ENCODE measurements at places on chromosomes 11 and 22.
A peak's percentile ranks its signal among the peaks of the same experiment; 100 is the strongest.

DNA sequence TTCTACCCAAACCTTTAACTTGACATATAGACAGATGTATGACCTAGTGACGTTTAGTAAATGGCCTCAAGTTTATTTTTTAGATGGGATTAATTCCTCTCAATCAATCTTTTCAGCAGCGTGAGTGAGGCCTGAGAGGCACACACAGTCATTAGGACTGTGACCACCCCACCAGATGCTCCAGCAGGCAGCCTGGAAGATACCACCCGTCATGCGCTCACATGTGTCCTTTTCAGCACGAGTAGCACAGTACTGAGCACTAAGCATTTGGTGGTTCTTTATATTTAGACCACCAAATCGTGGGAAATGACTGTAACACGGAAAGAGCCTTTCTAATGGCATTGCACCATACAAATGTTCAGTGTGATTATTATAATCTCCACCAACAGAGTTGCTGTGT lies 354.6 kb upstream of the DDI1 start:
- no peak for DNase-seq

- DNase-seq: no peak
Observed at GRCh38 chr11:4441515-4441914, 7.6 kb upstream of the OR52K2 start.

- DNase-seq: no peak
Observed at GRCh38 chr11:108148556-108148955, 27.2 kb downstream of the ACAT1 start.

DNA sequence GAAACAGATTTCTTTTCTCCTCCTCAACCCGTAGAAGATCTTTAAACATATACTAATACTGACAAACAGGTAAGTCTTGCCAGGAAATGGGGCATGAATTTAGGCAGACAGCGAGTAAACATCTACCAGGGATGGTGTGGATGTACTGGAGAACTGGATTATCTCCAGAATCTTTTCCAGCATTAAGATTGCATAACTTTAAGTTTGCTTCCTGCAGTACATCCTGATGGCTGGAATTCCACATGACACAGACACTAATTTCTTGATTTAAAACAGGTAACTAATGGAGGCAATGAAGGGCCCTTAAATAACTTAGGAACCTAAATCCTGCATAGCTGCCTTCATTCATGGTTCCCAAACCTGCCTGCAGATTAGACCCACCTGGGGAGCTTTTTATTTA lies 40.7 kb downstream of the JHY start:
- no peak for DNase-seq

- DNase-seq: no peak
Observed at GRCh38 chr11:36452236-36452940, 57.7 kb downstream of the TRAF6 start.

DNA sequence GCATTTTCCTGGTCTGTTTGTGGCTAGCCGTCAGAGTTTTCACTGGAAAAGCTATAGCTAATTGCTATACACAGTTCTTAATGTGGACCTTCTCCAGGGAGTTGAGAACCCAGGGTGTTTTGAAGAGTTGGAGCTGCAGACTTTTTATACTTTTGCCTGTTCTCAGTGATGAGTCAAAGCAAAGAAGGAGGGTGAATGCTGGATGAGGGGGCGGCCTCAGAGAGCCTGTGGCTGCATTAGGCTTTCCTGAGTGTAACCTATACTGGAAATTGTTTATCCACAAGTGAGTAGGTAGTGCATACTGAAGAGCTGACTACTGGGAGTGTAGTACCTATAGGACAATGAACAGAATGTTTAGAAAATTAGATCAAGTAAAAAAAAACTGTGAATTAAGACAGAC lies 79.7 kb upstream of the HORMAD2 start:
- DNase-seq: no peak

GRCh38 chr11:125123947-125124617 lies 12.7 kb upstream of the TMEM218 start:
- no peak for DNase-seq

GRCh38 chr11:67396259-67396581 lies 4.4 kb downstream of the RAD9A start:
- no peak for DNase-seq

- no peak for DNase-seq
Observed at GRCh38 chr22:39522567-39523300, 2.4 kb downstream of the ATF4 start.

DNA sequence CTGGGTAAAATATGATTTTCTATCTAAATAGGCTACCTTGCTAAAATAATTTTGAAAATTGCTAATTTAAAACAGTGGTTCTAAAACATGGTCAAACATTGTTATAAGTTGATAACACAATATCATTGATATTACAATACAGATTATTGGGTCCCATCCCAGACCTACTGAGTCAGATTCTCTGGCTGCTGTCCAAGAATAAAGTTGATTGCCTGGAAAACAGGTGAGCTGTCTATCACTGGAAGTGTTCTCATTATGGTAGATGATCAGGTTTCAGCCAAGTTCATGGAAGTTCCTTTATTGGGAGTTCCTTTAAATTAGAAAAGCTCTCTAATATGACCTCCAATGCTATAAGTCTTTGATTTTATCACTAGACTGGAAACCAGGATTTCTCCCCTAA lies 52.3 kb downstream of the SC5D start:
- DNase-seq: no peak

GRCh38 chr22:21839765-21840140 lies 27.7 kb downstream of the MAPK1 start:
- DNase-seq: no peak

DNA sequence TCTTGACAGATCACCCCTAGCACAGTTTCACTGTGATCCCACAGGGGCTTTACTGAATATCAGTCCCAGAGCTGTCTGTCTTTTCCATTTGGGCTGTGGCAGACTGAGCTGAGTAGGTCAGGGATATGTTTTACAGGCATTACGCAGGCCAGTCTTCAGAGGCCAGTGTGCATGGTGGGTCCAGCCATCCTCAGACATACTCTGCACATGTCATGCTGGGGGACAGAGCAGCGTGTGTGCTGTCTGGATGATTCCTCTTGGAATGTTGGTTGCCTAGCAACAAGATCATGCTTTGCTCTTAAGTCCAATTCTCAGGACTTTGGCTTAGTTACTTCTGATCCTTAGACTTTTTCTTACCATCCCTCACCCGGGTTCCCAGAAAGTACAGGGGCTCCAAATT lies 736.5 kb downstream of the DLG2 start:
- no peak for DNase-seq

GRCh38 chr11:35166369-35167360 lies 27.7 kb downstream of the CD44 start:
- DNase-seq: peak; percentile 92

DNA sequence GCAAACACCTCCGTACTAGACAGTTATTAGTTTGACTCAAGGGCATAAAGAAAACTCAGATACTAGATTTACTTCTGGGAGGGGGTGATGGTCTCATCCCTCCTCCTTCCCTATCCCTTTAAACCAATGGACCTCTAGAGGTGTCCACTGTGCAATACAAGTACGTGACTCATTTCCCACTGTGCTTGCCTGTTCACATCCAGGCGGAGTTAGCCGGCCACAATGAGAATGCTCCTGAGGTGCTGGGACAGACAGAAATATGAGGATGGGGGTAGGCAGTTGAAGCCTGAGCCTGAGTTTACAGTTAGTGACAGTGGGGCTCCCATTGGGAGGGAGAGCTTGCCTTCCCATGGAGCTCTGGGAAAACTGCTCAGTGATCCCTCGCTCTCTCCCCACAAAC lies 8.4 kb upstream of the PMM1 start:
- no peak for DNase-seq

DNA sequence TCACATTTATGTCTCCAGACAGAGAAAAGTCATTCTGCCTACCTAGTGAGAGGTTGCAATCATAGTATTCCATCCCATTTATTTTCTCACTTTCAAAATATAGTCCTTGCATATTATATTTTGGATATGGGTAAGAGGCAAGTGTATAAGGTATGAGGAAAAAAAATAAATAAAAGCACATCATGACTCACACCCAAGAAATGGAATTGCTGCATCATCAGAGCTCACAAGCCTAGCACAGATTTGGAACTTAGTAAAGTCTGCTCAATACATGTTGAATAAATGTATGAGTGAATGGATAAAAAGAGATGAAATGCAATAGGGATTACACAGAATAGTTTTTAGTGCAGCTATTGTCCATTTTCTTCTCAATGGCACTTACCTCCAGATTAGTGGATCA lies 2.5 kb upstream of the OR51G1 start:
- DNase-seq: no peak

DNA sequence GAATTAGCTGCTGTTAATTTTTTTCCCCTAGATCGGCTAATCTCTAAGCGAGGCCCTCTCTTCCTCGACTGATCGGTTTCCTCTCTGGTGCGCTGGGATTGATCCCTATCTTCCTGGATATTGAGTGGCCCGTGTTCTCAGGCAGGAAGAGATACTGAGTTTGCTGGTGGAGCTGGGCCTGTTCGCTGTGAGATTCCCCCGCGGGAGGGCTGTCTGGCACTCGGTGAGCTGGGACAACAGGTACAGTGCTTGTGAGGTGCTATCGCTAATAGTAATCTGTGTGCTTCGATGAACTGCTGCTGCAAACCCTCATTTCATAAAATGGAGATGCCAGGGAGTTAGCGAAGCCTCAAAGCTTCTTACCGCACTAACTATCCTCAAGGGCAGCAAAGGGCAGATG lies 310.3 kb downstream of the NXPE2 start:
- DNase-seq: no peak

GRCh38 chr11:76655501-76656049 lies 15.0 kb downstream of the LRRC32 start:
- DNase-seq: no peak

DNA sequence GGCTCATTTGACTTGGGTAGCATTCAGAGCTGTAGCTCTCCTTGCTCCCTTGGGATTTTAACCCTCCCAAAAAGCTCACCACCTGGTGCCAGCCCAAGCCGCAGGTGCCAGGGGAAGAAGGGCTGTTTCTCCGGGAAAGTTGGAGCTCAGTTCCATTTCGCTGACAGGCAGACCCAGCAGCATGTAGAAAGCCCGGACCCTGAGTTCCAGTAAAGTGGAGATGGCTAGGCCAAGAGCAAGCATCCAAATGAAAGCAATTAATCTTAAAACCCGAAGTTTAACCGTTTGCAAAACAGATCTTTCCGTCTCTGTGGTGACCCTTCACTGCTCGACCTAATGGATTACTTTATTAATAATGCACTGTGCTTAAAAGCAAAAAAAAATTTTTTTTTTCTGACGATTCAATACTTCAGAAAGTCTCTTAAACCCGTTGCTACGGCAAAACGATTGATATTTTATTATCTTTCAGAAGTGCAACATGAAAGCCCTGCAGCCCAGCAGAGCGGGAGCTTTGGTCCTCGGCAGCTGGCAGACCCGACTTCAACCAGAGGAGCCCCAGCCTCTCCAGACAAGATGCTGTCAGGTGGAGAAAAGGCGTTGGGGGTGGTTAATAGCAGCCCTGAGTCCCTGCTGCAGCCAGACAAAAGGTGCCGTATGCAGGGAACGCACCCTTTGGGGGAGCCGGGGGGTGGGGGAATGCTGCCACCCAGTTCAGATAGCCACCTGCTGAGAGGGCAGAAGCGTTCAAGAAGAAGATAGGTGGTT lies 3.3 kb downstream of the LMO1 start:
- no peak for DNase-seq

All from GM04503 (cell line).